BJ (cell line): ENCODE measurements at places on chromosomes 4 and X. TPM values are rescaled to one million over a fixed set of nuclear protein-coding genes. Genes with fewer than 3 reads are reported as not detected.

- DNase-seq: no peak
Observed at GRCh38 chr4:127445471-127445870, 187.3 kb upstream of the INTU start.

- no peak for DNase-seq
Observed at GRCh38 chrX:15497865-15498264, 2.7 kb upstream of the BMX start.

DNA sequence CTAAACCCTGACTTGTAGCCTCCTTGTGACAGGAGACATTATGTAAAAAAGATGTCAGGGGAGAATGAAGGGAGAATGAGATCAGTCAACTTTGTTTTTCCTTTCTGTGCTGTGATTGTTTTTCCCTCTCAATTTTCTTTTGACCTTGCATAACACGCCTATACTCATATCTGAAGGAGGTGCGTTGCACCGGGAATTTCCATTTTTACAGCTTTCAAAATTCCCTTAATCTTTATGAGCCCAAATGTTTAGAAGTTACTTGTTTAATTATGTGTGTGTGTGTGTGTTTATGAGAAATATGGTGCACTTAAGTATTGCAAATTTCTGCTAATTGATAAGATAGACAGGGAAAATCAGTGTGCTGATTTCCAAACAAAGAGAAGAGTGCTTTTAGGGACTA, 21.6 kb downstream of the SYNPO2 start:
- DNase-seq: no peak

DNA sequence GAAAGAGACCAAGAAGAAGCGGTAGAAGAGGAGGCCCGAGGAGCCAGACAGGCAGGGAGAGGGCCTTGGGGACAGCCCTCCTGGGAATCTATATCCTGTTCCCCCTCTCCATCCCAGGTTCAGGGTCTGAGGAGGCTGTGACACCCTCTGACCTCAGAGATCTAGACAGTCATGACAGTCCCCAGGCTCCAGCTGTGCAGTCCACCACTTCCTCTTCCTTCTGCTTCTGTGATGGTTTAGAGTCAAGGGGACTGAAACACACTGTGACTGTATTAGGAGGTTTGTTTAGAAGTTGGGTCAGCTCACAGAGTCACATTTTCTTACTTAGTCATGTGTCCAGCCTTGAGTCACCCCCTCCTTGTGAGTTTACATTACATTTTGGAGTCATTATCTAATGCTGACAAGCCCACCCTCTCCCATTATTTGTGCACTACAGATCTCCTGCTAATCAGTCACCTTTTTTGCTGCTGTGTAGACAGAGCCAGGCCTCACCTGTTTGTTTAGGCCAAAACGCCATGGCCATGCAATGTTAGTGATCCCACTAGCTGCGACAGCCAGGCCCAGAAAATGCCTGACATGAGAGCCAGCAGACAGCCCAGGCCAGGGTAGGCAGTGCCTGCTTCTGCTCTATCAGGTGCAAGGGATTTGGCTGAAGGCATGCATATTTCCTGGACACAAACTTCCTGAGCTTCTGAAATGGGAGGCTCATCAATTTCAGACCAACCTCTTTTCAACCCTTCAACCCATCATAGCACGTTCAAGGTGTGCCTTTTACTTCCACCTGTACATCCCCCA, 26.0 kb downstream of the MANBA start:
- no peak for DNase-seq

DNA sequence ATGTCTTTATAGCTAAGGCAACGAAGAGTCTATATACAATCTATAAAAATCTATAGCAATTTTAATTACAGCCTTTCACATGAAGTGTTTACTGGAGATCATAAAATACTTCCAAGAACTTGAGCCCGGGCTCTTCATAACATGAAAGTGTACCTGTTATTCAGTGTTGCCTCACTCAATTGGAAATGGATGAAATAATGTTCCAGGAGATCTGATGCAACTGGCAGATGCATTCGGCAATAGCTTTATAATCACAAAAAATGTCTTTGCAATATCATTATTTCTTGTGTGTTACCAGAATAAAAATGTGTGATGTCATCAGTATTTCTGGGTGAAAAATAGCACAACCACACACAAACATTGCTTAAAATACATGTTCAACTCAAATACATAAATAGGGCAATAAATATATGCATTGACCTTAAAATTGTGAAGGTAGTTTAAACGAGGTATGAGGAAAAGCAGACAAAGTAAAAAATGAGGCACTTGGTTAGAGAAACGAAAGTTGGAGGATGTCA, 1266.8 kb upstream of the PCDH7 start:
- no peak for DNase-seq

DNA sequence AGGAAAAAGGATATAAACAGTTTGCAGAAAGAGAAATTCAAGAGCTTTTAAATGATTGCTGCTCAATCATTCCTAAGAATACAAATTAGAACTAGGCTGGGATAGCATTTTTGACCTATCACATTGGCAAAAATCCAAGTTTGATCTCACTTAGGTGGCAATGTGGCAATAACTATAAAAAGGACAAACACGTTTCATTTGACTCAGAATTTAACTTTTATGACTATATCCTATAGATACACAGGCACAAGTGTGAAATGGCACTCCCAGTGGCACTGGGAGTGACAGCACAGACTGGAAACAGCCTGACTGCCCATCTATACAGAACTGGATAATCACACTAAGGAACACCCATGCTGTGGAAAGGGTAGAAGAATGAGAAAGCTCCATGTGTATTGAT, 11.1 kb downstream of the CENPU start:
- DNase-seq: no peak

The KLHL4 gene
- not detected in 2 replicates for polyA plus RNA-seq

The GLRA2 gene
- not detected in 2 replicates for polyA plus RNA-seq

The S100P gene
- polyA plus RNA-seq: 0.06 and 0.07 TPM in 2 replicates
